Endothelial cell (in vitro differentiated cells): ENCODE measurements at places on chromosomes 7 and 10. TPM values are rescaled to one million over a fixed set of nuclear protein-coding genes. Genes with fewer than 3 reads are reported as not detected.

GRCh38 chr7:125450749-125451148, 521.1 kb upstream of the POT1 start:
- H3K27ac ChIP-seq: no peak overlapping the region
- no peaks in the 10 kb centered on the region for H3K4me1 ChIP-seq
- no peak for DNase-seq

The TAS2R41 gene
- total RNA-seq: not detected

The ITGB8 gene
- total RNA-seq: 0.69 TPM

GRCh38 chr10:103555712-103556111, 62.2 kb downstream of the NEURL1 start:
- peaks cover 5% of the 10 kb centered on the region for H3K36me3 ChIP-seq
- H3K27me3 ChIP-seq: peaks cover 17% of the 10 kb centered on the region
- no peak overlapping the region for H3K27ac ChIP-seq
- H3K4me1 ChIP-seq: peaks cover 20% of the 10 kb centered on the region

DNA sequence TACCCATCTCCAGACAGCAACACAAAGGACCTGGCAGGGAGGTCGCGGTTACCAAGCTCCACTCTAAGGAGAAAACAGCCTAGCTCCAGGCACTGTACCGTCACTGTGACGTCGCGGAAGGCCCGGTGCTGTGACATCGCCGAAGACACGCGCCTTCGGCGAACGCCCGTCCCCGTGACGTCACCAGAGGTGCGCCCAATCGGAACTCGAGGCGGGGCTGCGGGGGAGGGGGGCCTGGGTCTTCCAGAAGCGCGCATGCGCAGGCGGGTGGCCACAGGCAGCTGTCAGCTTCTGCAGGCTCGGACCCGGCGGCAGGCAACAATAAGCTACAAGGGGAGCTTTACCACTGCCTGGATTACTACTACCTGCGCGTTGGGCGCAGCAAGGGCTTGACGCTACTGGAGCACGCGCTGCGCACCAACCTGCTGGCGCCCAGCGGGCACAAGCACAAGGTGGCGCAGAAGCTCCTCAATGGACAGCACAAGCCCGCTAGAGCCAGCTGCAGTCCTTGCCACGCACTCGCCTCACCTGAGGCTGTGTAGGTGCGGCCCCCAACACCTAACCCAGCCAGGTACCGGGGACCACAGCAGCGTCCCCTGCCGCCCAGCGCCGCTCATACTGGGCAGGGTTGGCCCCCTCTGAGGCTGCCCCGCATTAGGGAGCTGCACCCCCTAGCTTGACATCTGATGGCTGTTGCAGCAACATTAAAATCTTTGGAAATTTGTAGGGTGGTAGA, 208.4 kb downstream of the TPST1 start:
- peaks cover 4% of the 10 kb centered on the region for H3K27me3 ChIP-seq
- peak; percentile 81 for DNase-seq
- H3K4me3 ChIP-seq: peak overlapping the region; percentile 42
- no peaks in the 10 kb centered on the region for H3K4me1 ChIP-seq
- H3K27ac ChIP-seq: no peak overlapping the region

- peak; percentile 69 for DNase-seq
- no peaks in the 10 kb centered on the region for H3K36me3 ChIP-seq
- H3K27me3 ChIP-seq: peaks cover 3% of the 10 kb centered on the region
- no peak overlapping the region for H3K4me3 ChIP-seq
Observed at GRCh38 chr10:49164559-49165188, 23.5 kb downstream of the TMEM273 start.

DNA sequence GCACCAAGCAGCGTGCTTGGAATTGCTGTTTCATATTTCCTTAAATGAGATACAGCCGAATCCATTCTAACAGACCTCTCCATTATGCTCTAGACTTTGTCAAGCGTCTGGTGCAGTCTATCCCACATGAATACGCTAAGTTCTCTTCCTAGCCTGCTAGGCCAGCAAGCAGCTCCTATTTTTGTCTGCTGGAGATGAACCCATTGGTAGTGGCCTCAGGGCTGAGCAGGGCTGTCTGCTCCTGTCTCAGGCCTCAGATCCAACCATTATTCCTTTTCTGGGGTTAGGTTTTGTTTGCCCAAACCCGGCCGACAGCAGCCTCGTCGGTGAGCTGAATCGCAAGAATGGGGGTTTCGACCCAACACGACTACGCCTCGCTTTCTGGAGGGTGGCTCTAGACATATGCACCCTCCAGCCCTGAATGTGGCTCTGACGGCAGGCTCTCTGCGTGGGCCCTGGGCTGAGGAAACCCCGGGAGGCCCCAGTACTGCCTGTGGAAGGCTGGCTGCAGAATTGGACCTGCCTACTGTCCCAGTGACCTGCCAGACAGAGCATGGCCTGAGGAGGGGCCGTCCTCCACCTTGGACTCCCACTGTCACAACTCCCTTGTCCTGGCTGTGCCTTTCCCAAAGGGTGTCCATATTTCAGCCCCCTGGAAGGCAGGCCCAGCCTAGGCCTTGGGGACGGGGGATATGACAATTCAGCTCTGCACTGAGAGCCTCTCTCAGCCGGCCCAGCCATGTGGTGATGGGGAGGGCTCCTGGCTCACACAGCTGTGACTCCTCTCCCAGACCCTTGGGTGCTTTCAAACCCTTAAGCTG, 267.9 kb upstream of the TCERG1L start:
- H3K27me3 ChIP-seq: peaks cover 3% of the 10 kb centered on the region
- peaks cover 5% of the 10 kb centered on the region for H3K36me3 ChIP-seq
- H3K4me3 ChIP-seq: no peak overlapping the region
- no peak for DNase-seq

DNA sequence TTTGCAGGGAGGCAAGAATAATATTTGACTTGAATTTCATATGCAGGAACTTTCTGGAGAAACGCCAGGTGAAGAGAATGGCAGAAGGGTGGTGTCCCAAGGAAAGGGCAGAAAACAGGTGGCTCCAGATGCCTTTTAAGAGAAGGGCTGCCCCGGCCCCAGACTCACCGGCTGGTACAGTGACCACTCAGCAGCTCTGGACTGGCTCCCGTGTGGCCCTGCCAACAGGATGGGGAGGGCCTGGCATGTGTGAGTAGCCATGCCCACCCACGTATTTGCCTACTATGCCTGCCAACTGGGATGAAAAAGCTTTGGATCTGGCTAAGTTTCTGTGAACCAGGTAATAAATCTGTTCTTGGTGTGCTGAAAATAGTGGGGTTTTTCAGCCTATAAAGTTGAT, 159.5 kb downstream of the PRKAG2 start:
- H3K36me3 ChIP-seq: peaks cover 4% of the 10 kb centered on the region
- no peak overlapping the region for H3K4me3 ChIP-seq
- H3K27me3 ChIP-seq: peaks cover 2% of the 10 kb centered on the region
- H3K4me1 ChIP-seq: no peaks in the 10 kb centered on the region
- H3K27ac ChIP-seq: no peak overlapping the region
- DNase-seq: no peak

The CACNB2 gene
- total RNA-seq: 1.5 TPM

The ST8SIA6 gene
- 1.7 TPM for total RNA-seq

The EPHB6 gene
- 3.8 TPM for total RNA-seq

GRCh38 chr7:16135658-16136057, 285.7 kb downstream of the CRPPA start:
- no peak for DNase-seq
- no peaks in the 10 kb centered on the region for H3K36me3 ChIP-seq
- H3K4me1 ChIP-seq: no peaks in the 10 kb centered on the region
- H3K27me3 ChIP-seq: no peaks in the 10 kb centered on the region
- H3K4me3 ChIP-seq: no peak overlapping the region

- no peak for DNase-seq
- peaks cover 3% of the 10 kb centered on the region for H3K27me3 ChIP-seq
- no peaks in the 10 kb centered on the region for H3K4me1 ChIP-seq
- no peak overlapping the region for H3K4me3 ChIP-seq
Observed at GRCh38 chr10:372566-372965, 237.3 kb downstream of the ZMYND11 start.

GRCh38 chr10:75662715-75663114, 231.3 kb downstream of the LRMDA start:
- H3K27ac ChIP-seq: no peak overlapping the region
- DNase-seq: no peak
- no peaks in the 10 kb centered on the region for H3K36me3 ChIP-seq

GRCh38 chr7:67422601-67423000, 426.0 kb downstream of the TYW1 start:
- peaks cover 3% of the 10 kb centered on the region for H3K27me3 ChIP-seq
- no peak for DNase-seq
- H3K36me3 ChIP-seq: no peaks in the 10 kb centered on the region
- H3K4me1 ChIP-seq: no peaks in the 10 kb centered on the region
- H3K4me3 ChIP-seq: no peak overlapping the region

GRCh38 chr10:76543655-76544054, 1094.0 kb downstream of the KCNMA1 start:
- no peak overlapping the region for H3K27ac ChIP-seq
- no peaks in the 10 kb centered on the region for H3K4me1 ChIP-seq
- no peak overlapping the region for H3K4me3 ChIP-seq
- no peaks in the 10 kb centered on the region for H3K36me3 ChIP-seq
- peaks cover 3% of the 10 kb centered on the region for H3K27me3 ChIP-seq

DNA sequence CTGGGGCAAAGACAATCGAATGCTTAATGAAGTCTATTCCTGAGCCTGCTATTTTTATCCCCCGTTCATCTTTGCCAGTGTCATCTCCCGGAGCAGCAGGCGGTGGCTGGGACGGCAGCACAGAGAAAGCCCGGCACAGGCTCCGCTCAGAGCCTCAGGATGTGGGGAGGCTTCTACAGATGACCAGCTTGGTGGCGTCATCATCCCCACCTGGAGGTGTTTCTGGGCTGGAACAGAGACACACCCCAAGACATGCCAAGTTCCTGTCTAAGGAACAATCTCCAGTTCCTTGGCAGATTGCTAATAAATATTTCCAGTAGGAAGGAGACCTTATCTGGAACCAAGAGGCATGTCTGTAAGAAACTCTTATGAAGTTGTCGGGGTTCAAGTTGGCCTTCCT, 552.4 kb upstream of the MGMT start:
- no peak overlapping the region for H3K4me3 ChIP-seq
- H3K36me3 ChIP-seq: no peaks in the 10 kb centered on the region
- H3K27ac ChIP-seq: no peak overlapping the region
- no peak for DNase-seq

The UTF1 gene
- total RNA-seq: 0.38 TPM

GRCh38 chr10:3782451-3783315, 2.3 kb downstream of the KLF6 start:
- H3K4me1 ChIP-seq: peaks cover 75% of the 10 kb centered on the region
- peaks cover 47% of the 10 kb centered on the region for H3K27me3 ChIP-seq
- H3K27ac ChIP-seq: peak overlapping the region; percentile 100
- H3K4me3 ChIP-seq: peak overlapping the region; percentile 100
- peaks cover 66% of the 10 kb centered on the region for H3K36me3 ChIP-seq

DNA sequence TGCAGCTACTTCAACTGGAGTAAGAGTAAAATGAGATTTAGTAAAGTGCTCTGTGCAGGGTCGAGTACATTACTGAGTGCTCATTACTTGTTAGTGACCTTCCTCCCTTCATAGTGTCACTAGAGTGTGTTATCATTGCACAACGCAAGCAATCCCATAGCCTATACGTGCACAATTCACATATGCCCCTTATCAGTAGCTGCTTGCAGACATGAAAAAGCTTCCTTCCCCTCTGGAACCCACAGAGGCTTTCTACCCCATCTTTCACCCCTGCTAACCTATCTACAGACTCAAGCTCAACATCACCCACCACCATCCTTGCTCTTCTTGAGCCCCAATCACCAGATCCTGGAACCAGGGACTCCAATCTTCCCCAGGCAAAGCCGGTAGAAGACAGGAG, 59.3 kb downstream of the C7orf25 start:
- H3K4me3 ChIP-seq: no peak overlapping the region
- H3K27me3 ChIP-seq: no peaks in the 10 kb centered on the region
- H3K27ac ChIP-seq: no peak overlapping the region
- no peak for DNase-seq

DNA sequence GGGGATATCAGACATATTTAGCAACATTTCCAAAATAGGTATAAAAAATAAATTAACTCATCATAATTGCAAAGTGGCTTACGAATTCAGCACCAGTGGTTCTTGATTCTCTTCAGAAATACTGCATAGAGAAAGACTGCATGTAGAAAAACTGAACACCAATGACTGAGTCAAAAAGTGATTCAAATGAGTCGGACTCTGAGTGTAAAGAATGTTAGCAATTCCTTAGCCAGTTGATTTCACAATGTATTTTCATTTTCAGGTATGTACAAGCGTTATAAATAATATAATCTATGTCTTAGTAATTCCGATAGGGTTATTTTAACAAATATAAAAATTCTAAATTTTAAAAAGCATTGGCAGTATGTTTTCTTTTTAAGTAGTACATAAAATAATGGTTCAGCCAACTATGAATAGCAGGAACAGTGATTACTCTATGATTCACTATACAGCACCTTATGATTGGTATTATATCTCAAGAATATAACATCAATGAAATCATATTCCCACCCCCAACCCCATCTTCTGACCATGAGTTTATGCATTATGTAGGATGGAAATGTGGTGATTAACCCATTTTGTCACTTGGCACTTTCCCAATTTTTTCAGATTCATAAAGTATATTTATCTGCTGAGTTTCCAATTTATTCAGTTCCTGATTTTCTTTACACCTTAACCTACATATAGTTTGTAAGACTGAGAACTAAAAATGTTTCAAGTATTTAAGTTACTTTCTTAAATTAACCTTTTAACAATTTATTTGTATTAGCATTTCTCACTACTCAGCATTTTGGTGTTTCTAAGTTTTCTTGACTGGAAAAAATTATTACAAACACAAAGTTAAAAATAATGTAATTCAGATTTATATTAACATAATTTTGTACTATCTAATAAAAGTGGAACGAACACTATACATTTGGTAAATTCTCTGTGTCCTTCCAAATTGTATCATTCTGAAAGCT, 33.9 kb downstream of the DNAJC1 start:
- no peak for DNase-seq
- no peaks in the 10 kb centered on the region for H3K4me1 ChIP-seq

The HMX2 gene
- total RNA-seq: not detected

The SAP25 gene
- total RNA-seq: 2.6 TPM

DNA sequence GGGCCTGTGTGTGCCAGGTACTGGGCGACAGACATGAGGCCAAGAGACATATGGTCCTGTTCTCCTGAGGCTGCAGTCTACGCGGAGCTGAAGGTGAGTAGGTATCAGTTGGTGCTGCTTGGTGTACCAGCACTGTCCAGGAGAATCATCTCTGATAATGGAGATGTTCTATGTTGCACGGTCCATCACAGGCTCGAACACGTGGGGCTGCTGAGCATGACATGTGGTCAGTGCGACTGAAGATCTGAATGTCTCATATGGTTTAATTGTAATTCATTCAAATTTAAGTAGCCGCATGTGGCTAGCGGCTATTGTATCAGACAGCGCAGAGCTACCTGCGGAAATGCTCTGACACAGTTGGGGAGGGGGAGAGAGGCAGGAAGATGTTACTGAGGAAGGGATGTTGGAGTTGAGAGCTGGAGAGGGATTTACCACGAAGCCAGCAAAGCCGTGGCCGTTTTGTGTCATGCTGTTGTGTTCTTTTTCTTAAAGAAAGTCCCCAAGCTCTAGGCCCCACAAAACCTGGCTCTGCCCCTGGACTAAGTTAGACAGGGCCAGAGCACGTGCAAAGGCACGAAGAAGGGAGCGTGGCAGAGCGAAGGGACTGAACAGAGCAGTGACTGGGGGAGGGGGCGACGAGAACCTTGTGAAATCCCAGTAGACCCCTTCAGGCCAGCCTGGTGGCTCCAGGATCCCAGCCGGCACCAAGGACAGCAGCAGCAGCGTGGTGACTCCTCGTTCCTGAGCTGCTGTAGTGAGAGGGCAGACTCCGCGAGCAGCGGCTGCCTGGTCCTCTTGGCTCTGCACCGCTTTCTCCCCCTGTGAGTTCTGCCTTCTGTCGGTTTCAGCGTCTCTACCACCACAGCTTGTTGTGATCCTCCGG, 20.0 kb downstream of the SMKR1 start:
- no peak overlapping the region for H3K27ac ChIP-seq
- H3K36me3 ChIP-seq: no peaks in the 10 kb centered on the region
- H3K4me1 ChIP-seq: no peaks in the 10 kb centered on the region
- peaks cover 10% of the 10 kb centered on the region for H3K27me3 ChIP-seq
